ENCODE measurements at places on chromosomes 2 and 18.

- DNase-seq: no peak
Observed at GRCh38 chr2:38092196-38092902, 16.4 kb upstream of the CYP1B1 start.

DNA sequence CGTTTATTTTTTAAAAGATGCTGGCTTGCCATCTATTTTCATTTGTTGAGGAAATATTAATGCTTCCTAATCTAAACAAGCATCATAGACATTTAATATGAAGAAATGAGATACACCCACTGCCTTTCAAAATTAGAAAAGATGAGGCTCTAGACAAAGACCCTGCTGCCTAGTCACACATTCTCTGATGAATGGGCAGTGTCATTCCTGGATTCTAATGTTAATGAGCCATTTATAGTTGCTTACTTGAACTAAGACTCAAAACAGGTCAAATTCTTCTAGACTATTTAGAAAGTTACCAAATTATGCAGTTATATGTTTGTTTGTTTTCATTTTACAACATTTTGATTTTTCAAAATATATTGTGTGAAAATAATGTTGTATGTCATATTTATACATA, 237.6 kb downstream of the CDH7 start:
- no peak for DNase-seq

DNA sequence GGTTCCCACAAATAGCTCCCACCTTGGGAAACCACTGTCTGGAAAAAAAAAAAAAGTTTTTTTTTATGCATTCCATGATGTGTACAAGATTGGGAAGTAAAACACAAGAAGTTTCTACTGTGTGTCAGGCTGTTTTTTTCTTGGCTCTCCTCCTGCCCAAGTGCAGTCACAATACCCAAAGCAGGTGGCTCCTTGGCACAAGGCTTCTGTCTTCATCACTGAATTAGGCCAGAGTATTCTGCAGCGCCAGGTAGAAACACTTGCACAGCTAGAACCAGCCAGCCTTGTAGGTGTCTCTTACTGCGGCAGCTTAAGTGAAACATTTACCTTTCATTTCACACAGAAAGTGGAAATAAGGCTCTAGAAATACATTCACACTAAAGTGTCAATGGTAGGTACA, 23.8 kb upstream of the MAL start:
- no peak for DNase-seq

DNA sequence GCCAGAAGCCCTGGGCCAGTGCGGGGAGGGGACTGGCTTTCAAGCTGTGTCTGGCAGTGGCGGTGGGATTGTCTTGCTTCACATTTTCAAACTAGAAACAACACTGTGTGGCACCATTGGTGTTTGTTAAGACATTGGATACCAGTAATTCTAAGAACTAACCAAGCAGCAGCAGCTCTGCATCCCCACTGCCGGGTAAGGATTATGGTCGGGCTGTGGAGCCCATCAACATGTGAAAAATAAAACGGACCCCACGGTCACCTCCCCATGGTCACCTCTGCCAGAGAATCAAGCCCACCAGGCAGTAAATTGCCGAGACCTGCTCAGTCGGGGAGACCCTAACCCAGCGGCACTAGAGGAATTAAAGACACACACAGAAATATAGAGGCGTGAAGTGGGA, 65.3 kb downstream of the C18orf63 start:
- no peak for DNase-seq

DNA sequence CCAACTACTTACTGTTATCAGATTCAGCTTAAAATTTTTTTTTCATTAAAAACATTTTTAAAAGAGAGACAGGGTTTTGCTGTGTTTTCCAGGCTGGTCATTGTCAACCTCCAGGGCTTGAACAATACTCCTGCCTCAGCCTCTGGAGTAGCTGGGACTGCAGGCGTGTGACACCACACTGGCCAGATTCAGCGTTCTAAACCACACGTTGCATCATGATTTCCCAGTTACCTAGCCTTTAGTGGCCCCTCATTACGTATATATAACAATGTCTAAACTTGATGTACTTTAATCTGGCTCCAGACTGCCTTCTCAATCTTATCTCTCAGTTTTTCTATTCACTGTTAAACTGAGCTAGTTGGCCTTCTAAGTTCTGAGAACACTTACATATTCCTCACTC, 89.6 kb downstream of the COMMD1 start:
- DNase-seq: no peak

GRCh38 chr18:12435867-12436266, 28.1 kb downstream of the PRELID3A start:
- DNase-seq: no peak

DNA sequence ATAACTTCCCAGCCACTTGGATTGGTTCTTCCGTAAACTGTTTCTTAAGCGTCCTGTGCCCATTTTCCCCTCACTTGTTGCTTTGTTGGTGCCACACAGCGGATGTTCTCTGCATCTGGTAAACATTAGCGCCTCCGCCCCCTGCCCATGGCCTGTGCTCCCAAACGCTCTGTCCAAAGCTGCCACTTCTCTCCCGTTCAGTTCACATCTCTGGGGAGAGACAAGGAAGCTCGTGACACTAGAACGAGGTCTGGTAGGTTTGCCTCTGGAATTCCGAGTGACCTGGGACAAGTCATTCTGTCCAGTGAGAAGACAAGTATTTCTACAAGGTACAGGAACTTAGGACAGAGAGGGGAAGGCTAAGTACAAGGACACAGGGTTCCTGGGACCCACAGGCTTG, 9.4 kb downstream of the COPS9 start:
- DNase-seq: no peak

DNA sequence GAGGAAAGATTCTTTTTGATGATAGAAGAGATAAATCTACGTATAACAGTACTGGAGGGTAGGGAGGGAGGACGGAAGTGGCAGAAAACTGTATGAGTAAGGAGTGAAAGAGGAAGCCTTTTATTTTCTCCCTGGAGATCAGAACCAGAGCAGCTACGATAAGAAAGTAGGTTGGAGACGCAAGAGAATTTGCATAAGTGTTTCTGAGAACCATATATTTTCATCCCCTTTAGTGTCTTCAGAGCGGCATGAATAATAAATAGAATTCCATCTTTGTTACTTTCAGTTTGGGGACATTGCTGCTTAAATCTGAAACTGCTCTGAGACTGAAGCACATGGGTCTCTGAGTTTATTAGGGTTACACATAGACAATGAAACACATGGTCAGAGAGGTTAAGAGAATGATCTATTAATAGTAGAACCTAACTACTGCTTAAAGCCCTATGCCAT, 230.2 kb upstream of the TNP1 start:
- no peak for DNase-seq

GRCh38 chr2:207474863-207475485, 54.8 kb upstream of the CREB1 start:
- peak; percentile 76 for DNase-seq

GRCh38 chr2:202165945-202166344, 72.5 kb downstream of the SUMO1 start:
- no peak for DNase-seq

DNA sequence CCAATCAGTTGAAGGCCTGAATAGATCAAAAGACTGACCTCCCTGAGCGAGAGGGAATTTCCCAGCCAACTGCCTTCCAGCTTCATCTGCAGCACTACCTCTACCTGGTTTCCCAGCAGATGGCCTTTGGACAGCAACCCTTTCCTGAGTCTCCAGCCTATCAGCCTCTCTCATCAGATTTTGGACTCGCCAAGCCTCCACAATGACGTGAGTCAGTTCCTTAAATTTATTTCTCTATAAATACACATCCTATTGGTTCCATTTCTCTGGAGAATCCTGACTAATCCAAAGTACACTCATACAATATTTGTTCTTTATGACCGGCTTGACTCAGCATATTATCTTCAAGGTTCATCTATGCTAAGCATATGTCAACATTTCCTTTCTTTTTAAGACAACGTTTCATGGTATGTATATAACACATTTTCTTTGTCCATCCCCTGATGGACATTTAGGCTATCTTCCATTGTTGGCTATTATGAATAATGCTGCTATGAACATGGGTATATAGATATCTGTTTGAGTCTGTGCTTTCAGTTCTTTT, 294.6 kb downstream of the LRATD1 start:
- DNase-seq: peak; percentile 51

GRCh38 chr2:230312638-230313037, 14.4 kb upstream of the SP140L start:
- DNase-seq: no peak

DNA sequence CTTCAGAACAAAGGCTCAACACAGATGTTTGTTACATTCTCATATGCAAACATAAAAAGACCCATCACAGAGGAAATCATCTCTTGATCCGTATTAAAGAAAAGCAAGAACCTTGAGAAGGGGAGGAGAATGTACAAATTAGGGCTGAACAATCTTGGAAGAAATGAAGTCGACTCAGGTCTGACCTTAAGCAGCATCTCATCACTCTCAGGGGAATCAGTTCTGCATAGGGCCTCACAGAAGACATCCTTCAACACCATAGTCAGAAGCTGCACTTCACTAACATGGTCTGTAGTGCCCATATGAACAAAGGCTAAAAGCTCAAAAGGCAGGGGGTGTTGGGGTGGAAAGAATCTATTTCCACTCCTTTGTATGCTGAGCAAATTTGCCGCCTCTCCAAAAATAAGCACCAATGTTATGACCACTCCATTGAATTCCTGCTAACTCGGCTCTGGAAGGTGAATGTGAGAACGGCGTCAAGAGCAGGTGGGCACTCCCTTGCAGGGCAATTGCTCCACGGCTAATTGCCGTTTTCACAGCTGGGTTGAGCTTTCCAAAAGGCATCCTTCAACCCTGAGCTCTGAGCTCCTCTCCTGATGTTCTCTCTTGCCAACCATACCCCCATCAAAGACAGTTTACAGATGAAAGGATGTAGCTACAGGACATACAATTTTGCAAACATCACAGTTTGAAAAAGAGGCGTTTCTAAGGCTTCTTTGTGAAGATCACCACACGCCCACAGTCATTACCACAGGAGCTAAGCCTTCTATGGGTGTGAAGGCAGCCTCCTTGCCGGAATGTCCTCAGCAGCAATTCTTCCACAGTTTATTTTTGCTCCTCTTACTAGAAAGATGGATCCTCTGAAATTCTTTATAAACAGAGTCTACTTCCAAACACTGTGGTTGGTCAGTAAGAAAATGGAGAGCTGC, 10.0 kb downstream of the KLF7 start:
- no peak for DNase-seq

DNA sequence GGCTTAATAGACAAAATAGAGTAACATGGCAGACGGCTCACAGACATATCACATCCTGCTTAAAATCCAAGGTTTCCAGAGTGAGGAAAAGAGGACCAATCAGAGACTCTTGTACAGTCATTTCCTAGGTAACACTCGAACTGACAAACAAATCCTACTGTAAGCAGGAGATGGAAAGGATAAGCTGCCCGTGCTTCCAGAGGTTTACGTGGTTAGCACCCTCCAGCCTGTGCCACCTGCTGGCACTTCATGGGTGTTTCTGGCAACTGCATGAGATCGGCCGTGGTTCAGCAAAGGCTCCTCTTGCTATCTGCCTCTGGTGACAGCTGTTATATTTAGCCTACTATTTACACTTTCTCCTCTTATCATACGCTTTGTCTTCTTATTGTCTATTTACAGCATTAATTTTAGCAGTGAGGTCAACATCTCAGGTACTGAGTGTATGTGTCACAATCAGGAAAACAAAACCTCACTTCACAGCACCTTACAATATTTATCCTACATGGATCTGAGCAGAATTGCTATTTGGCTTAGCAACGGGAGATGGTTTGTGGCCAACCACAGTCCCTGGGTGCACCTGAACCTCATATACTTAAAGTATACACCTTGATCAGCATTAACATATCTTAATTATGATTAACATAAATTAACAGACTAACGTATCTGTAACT, 226.9 kb downstream of the TMEM163 start:
- peak; percentile 93 for DNase-seq

- DNase-seq: no peak
Observed at GRCh38 chr18:59273759-59274532, 692 bp upstream of the RAX start.

GRCh38 chr2:209872675-209873074, 101.0 kb downstream of the UNC80 start:
- DNase-seq: no peak

DNA sequence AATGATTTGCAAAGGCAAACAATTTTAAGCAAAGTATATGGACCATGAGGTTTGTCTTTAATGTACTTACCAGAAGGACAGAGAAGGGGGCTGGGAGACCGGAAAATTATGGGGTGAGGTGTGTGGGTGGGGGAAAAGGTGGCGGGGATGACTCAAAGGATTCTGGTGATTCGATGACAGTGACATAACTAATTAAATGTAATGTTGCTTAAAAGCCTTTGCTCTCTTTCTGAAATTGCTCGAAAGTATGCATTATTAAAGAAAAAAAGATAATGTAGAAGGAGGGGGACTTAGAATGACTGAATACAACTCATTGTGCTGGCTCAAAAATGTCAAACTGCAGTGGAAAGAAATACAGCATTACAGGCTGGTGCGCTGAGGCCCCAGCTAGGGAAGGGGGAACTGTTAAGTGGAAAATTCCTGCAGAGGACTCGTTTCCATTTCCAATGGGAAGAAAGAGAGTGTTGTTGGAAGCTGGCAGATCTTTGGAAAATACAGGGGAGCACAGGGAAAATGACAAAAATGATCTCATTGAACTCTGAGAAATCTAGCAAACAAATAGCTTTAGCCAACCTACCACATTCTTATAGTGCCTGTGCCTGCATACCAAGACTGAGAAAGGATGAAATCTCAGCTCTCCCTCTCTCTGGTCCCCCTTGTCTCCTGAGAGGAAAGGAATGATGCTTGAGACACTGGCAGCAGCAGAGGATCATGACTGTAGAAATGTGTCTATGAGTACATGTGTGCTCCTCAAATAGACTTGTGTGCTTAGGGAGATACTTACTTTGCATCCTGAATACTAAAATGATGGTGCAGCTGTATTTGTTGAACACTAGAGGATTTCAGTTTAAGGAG, 632.4 kb downstream of the NYAP2 start:
- DNase-seq: peak; percentile 3

- no peak for DNase-seq
Observed at GRCh38 chr2:213105212-213105611, 46.2 kb downstream of the IKZF2 start.

DNA sequence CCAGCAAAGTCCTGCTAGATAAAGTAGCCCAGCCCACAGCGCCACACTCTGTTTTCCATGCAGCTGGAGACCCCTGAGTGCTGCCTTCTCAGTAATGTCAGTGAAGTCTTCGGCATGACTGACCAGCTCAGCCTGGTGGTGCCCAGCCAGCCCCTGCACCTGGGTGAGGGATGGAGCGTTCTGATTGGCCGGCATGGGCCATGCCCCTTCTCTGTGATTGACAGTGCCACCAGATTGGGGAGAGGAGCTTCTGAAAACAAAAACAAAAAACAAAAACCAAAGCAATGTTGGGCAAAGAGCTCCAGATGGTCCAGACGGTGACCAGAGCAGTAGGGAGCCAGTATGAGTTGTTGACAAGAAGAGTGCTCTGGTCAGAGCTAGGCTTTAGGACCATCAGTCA, 122.6 kb downstream of the DYSF start:
- DNase-seq: no peak

GRCh38 chr2:107336526-107336925, 450.6 kb upstream of the ST6GAL2 start:
- no peak for DNase-seq

- no peak for DNase-seq
Observed at GRCh38 chr18:57807336-57808117, 4.4 kb upstream of the ATP8B1 start.
